ENCODE measurements at places on chromosomes 16 and 17.

DNA sequence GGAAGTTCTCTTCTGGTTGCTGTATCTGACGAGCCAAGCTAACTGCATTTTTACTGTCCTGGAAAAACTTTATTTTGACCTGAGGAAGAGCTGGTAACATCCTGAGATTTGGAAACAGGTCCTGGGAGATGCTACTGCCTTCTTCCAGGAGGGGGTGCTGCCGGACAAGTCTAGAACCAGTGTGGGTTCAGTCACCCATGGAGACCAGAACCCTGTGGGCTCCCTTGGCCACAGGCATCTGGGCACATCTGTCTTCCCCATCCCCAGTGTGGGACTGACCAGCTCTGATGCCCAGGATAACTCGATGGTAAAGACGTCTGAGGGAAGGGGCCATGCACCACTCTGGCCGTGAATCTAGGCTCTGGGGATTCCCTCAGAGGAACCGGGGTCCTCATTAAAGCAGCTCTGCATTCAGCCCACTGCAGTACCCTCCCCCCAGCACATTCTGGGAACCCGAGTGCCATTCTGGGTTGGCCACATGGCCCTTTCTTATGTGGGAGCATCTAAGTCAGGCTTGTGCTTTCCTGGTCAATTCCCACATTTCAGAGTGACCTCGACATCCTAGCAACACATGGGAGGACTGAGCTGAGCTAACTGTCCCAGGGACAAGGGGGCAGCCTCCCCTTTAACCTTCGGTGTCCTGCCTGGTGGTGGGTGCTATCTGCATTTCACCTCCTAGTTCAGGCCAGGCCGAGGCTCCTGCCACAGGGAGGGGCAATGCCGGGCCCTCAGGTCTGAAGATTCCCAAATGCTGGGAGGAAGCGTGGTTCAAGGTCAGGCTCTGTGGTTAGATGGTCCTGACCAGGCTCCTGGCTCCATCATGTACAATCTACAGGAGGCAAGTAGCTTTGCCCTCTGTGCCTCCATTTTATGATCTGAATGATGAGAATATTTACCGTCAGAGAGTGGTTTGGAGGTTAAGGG is 6.4 kb downstream of the C16orf86 start:
- peak; percentile 48 for DNase-seq

- no peak for DNase-seq
Measured at GRCh38 chr17:8888704-8889302, 21.3 kb upstream of the PIK3R6 start.

- DNase-seq: peak; percentile 78
Measured at GRCh38 chr17:38869526-38870258, at the start of gene LASP1. LASP1 (plus strand) TSS chr17:38870058; CDS start chr17:38870190, 132 bp downstream.

- no peak for DNase-seq
Measured at GRCh38 chr17:83010206-83011200, 68.9 kb upstream of the METRNL start.

- DNase-seq: no peak
Measured at GRCh38 chr17:59757881-59758385, 50.5 kb downstream of the VMP1 start.

GRCh38 chr16:784431-784830 is 3.8 kb downstream of the RPUSD1 start:
- DNase-seq: no peak

DNA sequence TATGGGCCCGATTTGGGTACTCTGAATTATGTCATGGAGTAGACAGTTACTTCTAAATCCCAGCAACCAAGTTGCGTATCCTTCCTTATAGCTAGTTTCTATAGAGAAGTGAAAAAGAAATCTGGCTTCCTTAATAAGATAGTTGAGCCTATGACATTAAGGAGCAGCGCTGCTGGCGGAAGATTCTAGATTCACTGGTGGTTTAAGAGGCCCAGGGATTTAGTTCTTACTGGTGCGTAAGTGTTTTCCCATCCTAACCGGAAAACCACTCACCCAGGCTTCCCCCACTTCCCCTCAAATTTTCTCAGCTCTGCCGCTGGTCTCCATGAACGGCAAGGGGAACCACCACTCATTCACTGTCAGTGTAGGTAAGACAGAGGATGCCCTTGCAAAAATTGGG is 230.4 kb downstream of the CPPED1 start:
- DNase-seq: no peak

GRCh38 chr17:46026166-46027047 is 27.4 kb downstream of the STH start:
- DNase-seq: no peak

DNA sequence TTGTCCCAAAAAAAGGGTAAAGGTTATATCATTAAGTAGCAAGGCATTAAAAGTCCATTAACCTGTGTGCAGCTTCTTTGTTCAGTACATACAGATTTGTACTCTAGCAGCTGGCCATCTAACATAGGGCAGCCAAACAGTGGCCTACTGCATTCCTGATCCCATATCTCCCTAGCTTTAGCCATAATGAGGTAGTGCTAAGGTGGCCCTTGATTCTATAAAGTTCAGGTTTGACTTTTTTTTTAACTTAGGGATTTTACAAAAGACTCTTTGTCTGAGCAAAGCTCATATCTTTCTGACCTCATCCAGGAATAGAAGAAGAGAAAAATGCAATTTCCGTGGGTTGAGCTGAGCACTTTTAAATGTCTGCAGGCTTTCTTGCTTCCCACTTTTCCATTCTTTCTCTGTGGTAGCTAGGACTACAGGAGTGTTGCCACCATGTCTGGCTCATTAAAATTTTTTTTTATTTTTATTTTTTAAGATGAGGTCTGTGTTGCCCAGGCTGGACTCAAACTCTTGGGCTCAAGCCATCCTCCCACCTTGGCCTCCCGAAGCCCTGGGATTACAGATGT is 19.5 kb upstream of the CDC6 start:
- DNase-seq: no peak

GRCh38 chr17:78101112-78101511 is 27.4 kb downstream of the TMC6 start:
- no peak for DNase-seq

- no peak for DNase-seq
Measured at GRCh38 chr17:36205637-36206485, 5.0 kb upstream of the CCL4L2 start.

- DNase-seq: peak; percentile 31
Measured at GRCh38 chr17:63760771-63761539, 12.4 kb downstream of the CCDC47 start.

GRCh38 chr17:76597156-76598003 is 11.7 kb upstream of the ST6GALNAC2 start:
- DNase-seq: peak; percentile 9

DNA sequence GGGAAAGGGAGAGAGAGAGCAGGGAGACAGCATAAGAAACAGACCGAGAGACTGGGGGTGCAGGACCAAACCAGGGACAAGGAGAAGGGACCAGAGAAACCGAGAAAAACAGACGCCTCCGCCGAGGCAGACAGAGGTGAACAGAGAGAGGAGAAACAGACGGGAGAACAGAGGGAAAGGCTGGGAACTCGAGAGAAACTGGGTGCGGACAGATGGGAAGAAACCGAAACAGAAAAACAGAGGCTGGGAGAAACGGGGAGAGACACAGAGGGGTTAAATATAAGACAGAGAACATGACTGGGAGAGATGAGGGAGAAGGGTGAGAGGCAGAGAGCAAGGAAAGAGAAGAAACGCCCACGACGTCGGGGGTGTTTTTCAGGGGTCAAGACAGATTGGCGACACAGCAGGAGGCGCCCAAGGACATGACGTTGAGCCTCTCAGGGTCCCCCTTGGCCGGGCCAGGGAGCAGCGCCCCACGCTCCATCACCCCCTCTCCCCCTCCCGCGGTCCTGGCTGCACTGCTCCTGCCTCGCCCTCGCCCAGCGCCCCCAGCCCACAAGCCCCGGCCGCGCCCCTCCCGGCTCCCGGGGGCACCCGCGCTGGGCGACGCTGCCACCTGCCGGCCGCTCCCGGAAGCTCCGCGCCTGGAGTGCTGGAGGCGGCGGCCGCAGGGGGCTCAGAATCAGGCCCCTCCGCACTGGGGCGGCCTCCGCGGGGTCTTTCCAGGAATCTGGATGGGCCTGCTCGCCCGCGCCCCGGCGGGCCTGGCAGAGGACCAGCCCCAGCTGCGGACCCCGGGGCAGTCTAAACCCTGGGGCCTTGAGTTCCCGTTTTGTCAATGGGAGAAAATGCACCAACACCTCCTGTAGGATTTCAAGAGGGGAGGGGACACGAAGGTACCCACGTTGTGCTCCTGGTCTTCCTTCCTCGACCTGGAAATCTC is 1.3 kb upstream of the TMEM92 start:
- no peak for DNase-seq

- DNase-seq: no peak
Measured at GRCh38 chr16:85065099-85065498, 37.5 kb downstream of the KIAA0513 start.

- no peak for DNase-seq
Measured at GRCh38 chr17:41127371-41127770, 3.4 kb upstream of the KRTAP4-12 start.

GRCh38 chr16:392450-393030 is 4.5 kb upstream of the NME4 start:
- DNase-seq: no peak

- peak; percentile 52 for DNase-seq
Measured at GRCh38 chr17:39197380-39198185, at the start of gene CACNB1. CACNB1 (minus strand) TSS chr17:39197669; CDS start chr17:39197495, 174 bp downstream.

- no peak for DNase-seq
Measured at GRCh38 chr17:9240659-9241370, 219.5 kb downstream of the NTN1 start.

GRCh38 chr17:72955391-72956140 is 136.9 kb downstream of the SLC39A11 start:
- no peak for DNase-seq

DNA sequence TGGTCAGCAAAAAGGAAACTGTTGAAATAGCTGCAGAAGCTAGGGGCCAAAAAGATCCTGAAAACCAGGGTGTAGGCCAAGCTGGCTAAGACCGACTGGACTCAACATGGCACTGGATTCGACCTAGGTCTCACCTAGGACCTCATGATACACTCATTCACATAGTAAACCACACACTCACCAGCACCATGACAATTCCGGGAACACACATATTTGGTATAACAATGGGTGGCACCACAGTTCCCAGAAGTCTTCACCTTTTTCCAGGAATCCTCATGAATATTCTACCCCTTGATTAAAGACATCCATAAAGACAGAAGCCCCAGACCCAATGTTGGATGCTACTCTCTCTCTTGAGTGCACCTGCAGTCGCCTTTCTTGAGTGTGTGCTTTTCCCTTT is 460.1 kb downstream of the TMEM114 start:
- no peak for DNase-seq

DNA sequence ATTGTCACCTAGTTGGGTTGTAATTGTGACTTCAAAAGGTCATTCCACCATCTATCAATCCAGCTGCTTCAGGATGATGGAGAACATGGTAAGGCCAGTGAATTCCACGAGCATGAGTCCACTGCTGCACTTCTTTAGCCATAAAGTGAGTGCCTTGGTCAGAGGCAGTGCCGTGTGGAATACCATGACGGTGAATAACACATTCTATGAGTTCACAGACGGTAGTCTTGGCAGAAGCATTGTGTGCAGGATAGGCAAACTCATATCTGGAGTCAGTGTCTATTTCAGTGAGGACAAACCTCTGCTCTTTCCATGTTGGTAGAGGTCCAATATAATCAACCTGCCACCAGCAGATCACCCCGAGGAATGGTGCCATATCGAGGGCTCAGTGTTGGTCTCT is 650.9 kb downstream of the KCNJ2 start:
- peak; percentile 66 for DNase-seq

DNA sequence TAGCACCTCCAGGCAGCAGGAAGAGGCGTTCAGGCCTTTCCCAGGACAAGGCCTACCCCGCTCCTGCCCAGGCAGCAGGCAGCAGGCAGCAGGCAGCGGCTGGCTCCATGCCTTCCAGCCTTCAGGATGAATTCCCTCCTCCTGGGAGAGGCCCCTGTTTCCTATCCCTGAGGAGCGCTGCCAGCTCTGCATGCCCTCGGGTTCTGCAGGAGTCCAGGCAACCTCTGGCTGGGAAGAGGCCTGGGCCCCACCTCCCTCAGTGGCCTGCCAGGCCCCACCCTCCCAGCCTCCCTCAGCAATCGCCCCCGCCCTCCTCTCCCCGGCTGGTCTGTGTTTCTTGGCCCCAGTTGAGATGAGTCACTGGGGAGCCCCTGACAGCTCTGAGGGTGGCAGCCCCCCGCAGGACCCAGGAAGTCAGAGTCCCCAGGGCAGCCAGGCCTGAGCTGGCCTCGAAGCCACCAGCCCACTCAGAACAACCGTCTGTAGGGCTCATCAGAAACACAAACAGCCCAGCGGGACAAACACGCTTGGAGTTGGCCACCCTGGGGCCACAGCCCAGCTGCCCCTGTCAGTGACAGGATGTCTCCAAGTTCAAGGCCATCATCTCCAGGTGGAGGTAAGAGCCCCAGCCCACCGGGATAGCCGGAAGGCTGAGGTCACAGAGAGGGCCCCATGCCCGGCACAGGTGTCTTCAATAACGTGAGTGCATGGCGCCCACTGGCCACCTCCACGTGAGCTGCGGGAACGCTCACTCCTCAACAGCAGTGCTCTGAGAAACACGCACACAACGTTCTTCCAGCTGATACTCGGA is 39.5 kb upstream of the CIBAR2 start:
- no peak for DNase-seq

DNA sequence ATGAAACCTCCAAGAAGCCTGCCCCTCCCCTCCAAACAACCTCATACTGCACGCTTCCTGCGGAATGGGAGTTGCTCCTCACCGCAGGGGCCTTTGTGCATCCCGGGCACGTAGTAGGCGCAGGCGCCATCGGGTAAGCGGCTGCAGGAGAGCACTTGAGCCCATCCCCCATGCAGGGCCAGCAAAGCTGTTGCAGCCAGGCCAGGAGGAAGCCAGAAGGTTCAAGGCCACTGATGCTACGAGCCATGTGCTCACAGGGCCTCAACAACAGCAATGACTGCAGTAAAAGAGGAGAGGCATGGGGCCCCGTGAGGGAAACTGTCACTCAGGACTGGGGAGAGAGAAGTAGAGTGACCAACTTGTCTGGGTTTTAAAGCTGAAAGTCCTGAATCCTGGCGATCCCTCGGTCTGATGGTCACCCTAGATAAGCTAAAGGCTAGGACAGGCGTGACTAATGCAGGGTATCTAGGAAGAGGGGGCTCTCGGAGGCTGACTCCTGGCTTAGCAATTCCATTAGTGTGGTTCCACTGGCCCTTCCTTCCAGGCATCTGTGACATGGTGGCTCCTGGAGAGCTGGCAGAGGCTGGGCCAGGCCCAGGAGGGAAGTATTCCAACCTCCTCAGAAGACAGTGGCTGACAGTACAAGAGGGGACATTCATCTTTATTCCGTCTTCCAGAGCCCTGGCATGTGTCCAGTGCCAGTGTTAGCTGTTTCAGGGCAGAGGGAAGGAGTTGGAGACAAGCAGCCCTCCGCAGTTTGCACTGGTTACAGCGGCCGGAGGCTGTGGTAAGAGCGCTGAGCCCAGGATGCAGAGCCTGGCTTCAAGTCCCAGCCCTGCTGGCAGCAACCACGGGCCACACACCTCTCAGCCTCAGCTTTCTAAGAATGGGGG is 20.8 kb downstream of the GOSR2 start:
- DNase-seq: peak; percentile 85

Measured in RCC 7860 (cell line).